Renal cortical epithelial cell (primary cell): ENCODE measurements at places on chromosomes 12 and 14. TPM values are rescaled to one million over a fixed set of nuclear protein-coding genes. Genes with fewer than 3 reads are reported as not detected.

The PIWIL1 gene
- total RNA-seq: not detected in 2 replicates

The TC2N gene
- 4.6 and 18.4 TPM in 2 replicates for total RNA-seq

The CCDC92 gene
- total RNA-seq: 4.3 and 21.7 TPM in 2 replicates

The TAS2R20 gene
- total RNA-seq: 1.6 and 7.7 TPM in 2 replicates

The IGF1 gene
- total RNA-seq: 0.35 TPM in 1 of 2 replicates, not detected in the other

The SPIC gene
- total RNA-seq: not detected in 2 replicates

The GNG2 gene
- total RNA-seq: 0.52 and 2.8 TPM in 2 replicates

The FOXM1 gene
- 0.60 and 4.9 TPM in 2 replicates for total RNA-seq

The SAMD15 gene
- total RNA-seq: 2.3 and 12.9 TPM in 2 replicates

The SLC5A8 gene
- total RNA-seq: not detected in 2 replicates

The CPNE6 gene
- total RNA-seq: not detected in 2 replicates

The SERPINA12 gene
- not detected in 2 replicates for total RNA-seq
